ENCODE measurements at places on chromosomes 11 and 22.

DNA sequence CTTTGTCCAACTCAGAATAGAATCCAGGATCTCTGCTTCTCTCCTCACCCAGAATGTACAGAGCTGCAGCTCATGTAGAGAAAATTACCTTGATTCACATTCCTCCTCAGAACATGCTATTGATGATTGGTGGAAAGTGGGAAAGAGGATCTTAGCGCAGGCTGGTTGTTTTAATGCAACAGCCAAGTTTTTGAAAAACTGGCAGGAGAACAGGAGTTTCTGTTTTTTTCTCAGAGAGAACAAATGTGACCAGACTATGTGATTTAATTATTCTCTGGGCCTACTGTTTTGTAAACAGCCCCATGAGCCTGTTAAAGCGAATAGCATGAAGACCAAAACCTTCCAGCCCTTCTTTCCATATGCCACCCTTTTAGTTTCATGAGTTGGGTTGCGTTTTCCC lies 19.1 kb upstream of the IL18BP start:
- no peak for DNase-seq

DNA sequence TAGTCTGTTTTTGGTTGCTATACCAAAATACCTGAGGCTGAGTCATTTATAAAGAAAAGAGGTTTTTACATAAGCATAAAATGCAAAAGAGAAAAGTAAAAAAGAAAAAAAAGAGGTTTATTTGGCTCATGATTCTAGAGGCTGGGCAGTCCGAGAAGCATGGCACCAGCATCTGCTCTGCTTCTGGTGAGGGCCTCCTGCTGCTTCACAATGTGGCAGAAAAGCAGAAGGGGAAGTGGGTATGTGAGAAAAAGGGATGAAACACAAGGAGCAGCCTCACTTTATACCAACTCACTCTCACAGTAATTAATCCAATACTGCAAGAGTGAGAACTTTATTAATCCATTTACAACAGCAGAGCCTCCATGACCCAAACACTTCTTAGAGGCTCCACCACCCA lies 47.1 kb downstream of the MTNR1B start:
- DNase-seq, result no peak

DNA sequence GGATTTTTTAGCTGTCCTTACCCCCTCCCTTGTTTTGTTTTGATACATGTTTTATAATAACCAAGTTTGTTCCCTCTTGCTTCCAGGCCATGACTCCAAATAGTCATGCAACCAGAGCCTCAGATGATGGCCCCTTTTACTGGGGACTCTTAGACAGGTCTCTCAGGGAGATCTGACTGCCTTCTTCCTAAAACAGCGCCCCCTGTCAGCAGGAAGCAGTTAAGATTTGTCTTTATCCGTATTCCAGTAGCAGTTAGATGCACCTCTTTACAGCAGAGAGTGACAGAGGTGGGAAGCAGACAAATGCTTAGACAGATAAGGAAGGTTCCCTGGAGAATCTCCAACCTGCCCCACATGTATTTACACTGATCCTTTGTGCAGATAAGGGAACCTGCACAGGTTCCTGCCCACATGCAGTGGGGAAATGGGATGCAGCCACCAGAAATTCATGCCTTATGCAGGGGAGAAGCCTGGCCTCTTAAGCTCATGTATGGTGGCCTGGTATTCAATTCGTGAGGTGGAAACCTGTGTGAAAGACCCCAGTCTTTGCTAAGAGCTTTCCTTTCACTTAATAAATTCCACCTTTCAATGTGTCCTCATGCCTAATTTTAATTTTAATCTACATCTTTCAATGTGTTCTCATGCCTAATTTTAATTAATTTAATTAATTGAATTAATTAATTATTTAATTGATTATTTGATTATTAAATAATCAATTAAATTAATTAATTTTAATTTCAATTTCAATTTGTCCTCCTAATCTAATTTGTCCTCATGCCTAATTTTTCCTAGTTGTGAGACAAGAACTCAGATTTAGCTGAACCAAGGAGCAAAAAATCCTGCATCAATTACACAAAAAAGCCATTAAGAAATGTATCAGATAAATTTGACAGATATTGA lies 11.5 kb upstream of the GLYAT start:
- DNase-seq, result no peak

DNA sequence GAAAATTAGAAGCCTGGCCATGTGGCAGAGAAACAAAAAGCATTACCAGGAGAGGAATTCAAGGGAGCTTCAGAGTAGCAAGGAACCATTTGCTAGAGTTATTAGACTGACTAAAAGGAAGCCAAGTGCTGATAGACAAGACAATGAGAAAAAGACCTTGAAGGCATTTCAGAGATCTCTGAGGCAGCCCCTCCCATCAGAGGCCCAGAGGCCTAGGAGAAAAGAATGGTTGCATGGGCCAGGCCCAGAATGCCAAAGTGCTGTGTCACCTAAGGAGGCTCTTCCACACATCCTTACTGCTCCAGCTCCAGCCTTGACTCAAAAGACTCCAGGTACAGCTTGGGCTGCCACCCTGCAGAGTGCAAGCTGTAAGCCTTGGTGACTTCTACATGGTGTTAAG lies 61.8 kb upstream of the POU2AF2 start:
- no peak for DNase-seq

GRCh38 chr11:30545507-30545906 lies 40.6 kb downstream of the MPPED2 start:
- no peak for DNase-seq

DNA sequence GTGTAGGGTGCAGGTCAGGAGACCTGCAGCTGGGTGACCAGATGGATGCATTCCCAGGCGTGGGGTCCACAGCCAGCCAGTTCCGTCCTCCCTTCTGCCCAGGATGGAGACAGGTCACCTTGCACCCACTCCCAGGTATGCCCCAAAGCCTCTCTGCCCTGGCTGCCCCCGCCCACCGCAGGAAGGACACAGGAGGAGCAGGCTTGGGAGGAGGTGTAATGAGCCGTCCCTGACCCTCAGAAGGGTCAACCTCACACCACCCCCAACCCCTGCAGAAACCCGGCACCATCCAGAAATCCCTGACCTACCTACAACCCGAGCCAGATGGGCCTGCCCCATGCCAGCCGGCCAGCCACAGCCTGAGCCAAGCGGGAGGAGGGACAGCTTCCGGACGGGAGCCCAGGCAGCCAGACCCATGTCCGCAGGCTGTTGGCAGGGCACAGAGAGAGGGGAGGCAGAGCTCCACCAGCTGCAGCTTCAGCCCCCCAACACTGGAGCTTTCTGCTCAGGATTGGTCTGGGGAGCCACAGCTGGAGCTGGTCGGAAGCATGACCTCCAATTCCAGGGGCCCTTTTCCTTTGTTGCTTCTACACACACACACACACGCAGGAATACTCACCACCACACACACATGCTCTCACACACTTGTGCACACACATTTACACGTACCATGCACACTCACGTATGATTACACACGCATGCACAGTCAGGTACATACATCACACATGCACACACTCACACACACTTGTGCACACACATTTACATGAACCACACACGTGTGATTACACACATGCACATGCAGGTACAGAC lies 5.3 kb downstream of the IFITM10 start:
- no peak for DNase-seq

DNA sequence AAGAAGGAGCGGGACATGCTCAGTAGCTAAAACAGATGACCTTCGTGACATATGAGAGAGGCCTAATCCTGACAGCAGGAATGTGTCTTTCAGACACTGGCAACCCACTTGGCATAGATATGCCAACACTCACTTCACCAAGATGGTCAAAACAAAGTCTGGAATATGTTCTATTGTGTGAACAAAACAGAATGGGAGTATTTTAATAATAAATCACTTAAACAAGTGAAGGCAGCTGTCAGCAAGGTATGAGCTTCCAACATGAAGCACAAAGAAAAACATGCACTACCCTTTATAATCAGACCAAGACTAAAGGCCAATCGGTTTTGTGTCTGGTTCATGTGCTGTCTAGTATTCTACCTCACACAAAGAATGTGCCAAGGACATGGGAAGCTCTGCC lies 23.1 kb downstream of the CCDC34 start:
- DNase-seq, result no peak

GRCh38 chr11:120329556-120329955 lies 4.5 kb downstream of the TLCD5 start:
- no peak for DNase-seq

All from stimulated activated CD8-positive, alpha-beta memory T cell treated with anti-CD3 and anti-CD28 coated beads, Interleukin-4, amount 100 ng/mL, for 1 hour (primary cell).